Fibroblast of skin of back (primary cell): ENCODE measurements at places on chromosomes 5 and 9.

GRCh38 chr9:20713172-20713571 lies 29.1 kb downstream of the FOCAD start:
- DNase-seq: no peak

GRCh38 chr5:150313501-150313900 lies 10.8 kb upstream of the ARSI start:
- DNase-seq: no peak

GRCh38 chr5:136222580-136223235 lies 29.7 kb upstream of the SMIM32 start:
- DNase-seq: no peak

GRCh38 chr5:110321117-110321516 lies 405.4 kb downstream of the TMEM232 start:
- DNase-seq: peak; percentile 19

DNA sequence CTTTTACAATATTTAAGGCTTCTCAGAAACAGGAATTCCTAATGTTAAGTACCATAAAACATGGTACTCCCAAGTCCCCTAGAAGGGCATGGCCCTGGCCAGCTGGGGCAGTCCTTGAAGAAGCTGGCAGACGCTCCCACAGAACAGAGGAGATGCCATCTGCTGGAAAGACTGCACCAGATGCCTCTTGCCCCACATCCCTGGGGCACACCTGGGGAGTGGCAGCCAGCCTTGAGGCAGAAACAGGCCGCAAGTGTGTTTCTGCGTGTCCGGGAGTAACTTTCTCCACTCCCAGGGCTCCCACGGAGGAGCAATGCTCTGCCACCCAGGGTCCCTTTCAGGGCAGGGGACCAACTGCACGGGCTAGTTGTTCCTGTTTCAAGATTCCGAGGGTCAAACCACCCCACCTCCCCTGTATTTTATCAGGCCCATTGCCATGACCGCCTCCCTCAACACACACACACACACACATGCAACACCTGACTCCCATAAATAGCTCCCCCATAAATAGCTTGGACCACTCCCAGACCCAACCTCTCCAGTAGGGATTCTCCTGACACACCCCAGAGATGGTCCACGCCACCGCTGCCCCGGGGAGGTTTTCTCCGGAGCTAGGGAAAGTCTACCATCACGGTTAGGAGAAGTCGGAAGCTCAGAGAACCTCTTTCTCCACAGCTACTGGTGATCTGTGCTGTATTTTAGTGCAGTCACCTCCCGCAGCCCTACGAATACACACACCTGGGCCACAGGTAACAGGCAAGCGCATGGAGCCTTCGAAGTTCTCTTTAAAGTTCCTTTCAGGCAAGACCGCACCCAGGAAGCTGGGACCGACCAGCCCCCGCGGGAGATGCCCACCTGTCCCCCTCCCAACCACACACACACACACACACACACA lies 1.5 kb downstream of the SPOCK1 start:
- DNase-seq: no peak
